Psoas muscle (tissue), 8 donors: ENCODE measurements at places on chromosomes 5 and 9. TPM values are rescaled to one million over a fixed set of nuclear protein-coding genes. Genes with fewer than 3 reads are reported as not detected.
A peak's percentile ranks its signal among the peaks of the same experiment; 100 is the strongest.

DNA sequence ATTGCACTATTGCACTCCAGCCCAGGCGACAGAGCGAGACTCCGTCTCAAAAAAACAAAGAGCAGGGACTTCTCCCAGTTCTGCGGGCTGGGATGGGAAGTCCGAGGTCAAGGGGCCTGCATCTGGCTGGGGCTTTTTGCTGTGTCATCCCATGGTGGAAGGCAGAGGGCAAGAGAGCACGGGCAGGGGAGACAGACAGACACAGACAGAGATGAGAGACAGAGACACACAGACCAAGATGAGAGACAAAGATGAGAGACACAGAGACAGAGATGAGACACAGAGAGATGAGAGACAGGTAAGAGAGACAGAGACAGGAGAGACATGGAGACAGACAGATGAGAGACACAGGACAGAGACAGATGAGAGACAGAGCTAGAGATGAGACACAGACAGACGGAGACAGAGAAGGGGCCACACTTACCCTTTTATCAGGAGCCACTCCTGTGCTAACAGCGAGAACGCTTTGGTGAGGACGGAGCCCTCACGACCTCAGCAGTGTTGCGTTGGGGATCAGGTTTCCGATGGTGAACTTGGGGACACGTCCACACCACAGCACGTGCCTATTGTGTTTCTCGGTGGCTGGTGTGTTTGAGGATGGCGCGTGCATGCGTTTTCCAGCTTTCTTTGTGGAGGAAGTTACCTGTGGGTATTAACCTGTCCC is 8.9 kb upstream of the TOR4A start:
- H3K36me3 ChIP-seq = peaks cover 6% of the 10 kb centered on the region
- DNase-seq = no peak
- H3K27me3 ChIP-seq = no peaks in the 10 kb centered on the region

- peak; percentile 99 for DNase-seq
- H3K27me3 ChIP-seq = no peaks in the 10 kb centered on the region
- H3K4me3 ChIP-seq = peak overlapping the region; percentile 50
- H3K4me1 ChIP-seq = peaks cover 19% of the 10 kb centered on the region
- peak overlapping the region; percentile 88 for H3K27ac ChIP-seq
Observed at GRCh38 chr9:127698985-127699670, 7.7 kb upstream of the CFAP157 start.

IL33 gene
- 4.0 TPM for total RNA-seq

- no peak overlapping the region for H3K4me3 ChIP-seq
- no peak for DNase-seq
- no peaks in the 10 kb centered on the region for H3K27me3 ChIP-seq
- H3K27ac ChIP-seq = no peak overlapping the region
Observed at GRCh38 chr9:99142275-99142674, 37.4 kb downstream of the TGFBR1 start.

DNA sequence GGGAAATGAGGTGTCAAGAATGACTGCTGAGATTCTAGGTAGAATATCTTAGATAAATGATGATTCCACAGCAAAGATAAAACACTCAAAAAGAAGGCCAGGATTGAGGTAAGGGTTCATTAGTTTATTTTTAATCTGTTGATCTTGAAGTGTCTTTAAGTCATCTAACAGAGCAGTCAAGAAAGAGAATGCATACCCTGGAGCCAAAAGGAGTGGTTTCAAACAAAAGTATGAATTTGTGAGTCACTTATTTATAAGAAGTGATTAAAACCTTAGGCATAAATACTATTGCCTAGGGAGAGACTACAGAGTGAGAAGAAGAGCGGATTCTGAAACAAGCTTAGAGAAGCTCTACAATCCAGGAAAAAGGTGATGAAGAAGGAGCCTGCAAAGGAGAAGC is 541.0 kb downstream of the DTWD2 start:
- no peak overlapping the region for H3K27ac ChIP-seq
- no peak overlapping the region for H3K4me3 ChIP-seq
- no peaks in the 10 kb centered on the region for H3K27me3 ChIP-seq
- H3K36me3 ChIP-seq = no peaks in the 10 kb centered on the region
- no peaks in the 10 kb centered on the region for H3K4me1 ChIP-seq

FAM221B gene
- total RNA-seq = not detected
